ENCODE measurements at places on chromosomes 11 and 22.

DNA sequence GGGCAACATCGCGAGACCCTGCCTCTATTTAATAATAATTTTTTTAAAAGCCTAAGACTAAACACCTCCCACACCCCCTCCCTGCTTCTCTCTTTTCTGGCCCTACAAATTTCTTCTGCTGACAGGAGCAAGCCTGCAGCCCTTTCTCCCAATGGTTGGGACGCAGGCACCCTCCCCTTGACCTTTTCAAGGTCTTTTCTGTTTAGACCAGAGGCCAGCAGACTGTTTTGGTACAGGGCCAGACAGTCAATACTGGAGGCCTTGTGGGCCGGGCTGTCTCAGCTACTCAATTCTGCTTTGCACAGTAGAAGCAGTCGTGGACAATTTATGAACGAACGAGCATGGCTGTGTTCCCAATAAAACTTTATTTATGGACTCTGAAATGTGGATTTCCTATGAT, 92.3 kb downstream of the SCN3B start:
- no peak for DNase-seq

- DNase-seq, result no peak
Measured at GRCh38 chr22:44659140-44659539, 42.9 kb upstream of the PRR5 start.

GRCh38 chr11:10538924-10539323, 2.1 kb downstream of the RNF141 start:
- no peak for DNase-seq

DNA sequence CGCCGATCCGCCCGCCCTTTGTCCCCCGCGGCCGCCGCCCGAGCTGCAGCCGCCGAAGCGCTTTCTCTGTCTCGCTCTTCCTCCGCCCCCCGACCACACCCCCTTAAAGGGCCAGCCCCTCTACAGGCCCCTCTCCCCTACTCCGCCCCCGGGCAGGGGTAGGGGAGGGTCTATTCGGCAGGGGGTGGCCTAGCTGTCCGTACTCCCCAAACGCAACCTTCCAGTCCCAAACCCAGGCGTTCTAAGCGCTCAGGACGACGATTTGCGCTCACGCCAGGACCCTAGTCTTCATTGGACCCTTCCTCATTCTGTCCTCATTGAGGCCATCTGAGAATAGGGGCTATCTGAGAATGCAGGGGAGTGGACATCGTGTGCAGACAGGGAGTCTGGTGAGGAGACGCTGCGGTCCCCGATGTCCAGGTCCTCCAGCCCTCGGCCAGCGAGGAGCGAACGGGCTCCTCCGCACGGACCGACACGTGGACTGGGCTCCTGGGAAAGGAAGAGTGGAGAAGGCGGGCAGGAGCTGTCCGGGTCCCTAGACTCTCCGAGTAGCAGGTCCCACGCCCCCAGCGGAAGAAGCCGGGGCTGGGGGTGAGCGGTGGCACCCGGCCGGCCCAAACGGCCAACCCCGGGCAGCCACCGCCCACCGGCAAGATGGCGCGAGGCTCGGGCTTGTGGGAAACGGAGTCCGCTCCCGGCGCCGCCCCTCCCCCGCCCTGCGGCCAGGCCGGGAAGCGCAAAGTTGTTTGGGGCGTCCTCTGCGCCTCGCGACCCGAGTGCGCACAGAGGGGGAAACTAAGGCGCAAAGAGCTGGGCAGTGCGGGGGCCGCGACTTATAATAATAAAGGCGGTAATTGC, at the start of gene PPP1R14B:
Gene PPP1R14B (minus strand): TSS at position 73 of the 858 bp plus-strand sequence. CDS start 270 bp downstream, outside the sequence.
- no peak for DNase-seq

DNA sequence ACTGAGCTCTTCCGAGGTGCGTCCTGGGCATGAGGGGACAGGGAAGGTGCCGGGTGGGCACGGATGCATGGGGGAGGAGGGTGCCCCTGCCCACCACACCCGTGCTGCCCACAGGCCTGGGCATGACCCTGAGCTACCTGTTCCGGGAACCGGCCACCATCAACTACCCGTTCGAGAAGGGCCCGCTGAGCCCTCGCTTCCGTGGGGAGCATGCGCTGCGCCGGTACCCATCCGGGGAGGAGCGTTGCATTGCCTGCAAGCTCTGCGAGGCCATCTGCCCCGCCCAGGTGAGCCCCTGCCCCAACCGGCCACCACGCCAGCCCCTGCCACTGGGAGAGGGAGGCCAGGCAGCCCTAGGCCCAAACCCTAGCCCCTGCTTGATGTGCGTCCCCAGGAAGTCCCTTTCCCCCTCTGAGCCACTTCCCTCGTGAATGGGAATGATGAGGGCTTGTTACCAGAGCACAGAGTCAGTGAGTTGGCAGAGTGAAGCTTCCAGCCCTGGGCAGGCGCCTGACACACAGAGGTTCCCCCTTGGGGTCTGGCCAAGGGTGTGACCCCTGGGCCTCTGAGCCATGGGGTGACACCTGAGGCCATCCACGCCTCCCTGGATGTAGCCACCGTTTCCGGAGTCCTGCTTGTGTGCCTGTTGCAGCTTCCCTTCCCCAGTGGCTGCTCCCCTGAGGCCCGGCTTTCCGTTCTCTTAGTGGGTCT, 2.7 kb downstream of the NDUFS8 start:
- DNase-seq, result no peak

GRCh38 chr11:43358279-43358800, 380 bp upstream of the TTC17 start:
- DNase-seq, result no peak

DNA sequence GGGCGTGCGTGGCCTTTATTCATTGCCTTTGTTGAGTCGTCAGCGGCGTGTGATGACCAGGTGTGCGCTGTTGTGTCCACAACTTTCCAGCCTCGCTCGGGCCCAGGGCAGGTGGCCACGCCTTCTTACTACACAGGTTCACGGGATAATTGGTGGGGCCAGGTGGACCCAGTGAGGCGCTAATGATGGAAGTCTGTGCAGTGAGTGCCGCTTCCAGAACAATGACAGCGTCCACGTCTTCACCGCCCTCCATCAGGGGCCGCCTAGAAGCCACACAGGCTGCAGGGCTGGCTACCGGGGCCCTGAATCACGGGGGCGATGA, 1197.3 kb downstream of the BRD1 start:
- DNase-seq, result no peak

DNA sequence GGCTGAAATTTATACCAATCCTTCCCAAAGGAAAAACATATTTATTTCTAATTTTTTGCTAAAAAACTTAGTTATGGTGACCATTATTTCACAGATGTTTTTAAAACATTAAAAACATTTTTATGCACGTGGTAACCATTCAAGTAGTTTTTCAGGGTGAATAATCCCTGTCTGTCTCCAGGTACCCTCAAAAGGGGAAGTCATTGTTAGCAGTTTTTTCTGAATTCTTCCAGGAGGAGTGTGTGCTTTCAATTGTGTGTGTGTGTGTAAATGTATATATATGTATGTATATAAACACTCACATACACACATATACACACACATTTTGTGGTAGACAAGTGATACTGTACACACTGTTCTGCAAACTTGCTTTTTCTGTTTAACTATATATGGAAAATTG, 43.9 kb downstream of the MIAT start:
- no peak for DNase-seq

DNA sequence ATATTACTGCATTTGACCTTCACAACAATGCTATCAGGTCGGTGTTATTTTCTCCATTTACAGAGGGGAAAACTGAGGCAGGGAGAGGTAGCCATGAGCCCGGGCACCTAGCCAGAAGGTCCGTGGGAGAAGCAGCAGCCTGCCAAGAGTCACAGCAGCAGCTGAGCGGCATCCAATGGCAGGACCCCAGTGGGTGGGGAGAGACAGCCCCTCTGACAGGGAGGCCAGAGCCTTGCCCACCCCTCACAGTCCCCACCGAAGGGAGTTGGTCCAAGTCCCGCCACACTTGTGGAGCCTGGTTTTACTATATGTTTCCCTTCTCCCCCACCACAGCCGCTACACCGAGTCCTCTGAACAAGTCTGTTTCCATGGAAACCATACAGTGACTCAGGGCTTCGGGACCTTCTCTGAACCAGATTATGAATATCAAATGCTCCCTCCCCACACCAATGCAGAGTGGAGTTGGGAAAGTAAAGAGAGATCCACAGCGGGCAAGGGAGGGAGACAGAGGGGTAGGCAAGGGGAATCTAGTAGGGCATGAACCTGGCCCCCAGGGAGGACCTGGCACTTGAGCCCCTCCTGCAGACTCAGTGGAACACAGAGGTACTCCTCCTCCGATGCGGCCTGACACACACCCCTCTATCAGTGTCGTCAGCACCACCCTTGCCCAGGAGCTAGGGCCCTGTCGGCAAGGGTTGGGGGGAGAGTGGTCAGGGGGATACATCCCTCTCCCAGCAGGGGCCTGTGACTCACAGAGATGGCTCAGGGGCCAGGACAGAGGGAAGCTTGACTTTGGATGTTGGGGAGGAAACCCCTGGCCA, 2.5 kb downstream of the CHST1 start:
- DNase-seq, result no peak

DNA sequence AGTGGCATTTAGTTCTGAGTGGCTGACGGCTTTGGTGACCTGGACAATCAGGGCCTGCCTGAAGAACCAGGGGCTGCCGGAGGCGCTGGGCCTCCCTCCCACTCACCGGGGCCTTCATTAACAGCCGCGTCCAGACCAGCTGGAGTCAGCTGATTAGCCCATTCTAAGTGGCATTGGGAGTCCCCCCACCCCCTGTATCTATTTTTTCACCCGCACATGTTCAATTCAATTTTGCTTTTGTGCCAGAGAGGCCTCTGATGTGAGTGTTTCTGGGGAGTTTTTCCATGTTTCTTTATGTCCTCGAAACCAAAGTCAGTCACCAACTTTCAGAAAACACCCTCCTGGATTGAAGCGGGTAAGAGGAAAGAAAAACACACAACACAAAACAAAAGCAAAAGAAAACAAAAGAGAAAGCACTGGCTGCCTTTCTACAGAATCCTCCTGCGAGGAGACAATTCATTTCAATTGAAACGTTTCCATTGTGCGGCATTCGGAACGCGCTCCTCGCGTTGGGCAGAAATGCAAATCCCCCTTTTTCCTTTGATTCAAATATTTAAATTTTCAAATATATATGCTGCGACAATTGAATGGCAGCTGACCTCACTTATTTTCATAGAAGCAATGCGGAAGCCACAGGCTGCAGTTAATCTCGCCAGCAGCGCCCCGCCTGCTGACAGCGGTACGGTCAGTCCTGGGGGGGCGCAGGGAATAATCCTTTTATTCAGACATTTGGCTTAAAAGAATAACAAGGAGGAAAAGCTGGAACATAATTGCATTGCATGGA, 17.7 kb downstream of the CDKN1C start:
- DNase-seq, result no peak

GRCh38 chr11:99098258-99098657, 77.5 kb downstream of the CNTN5 start:
- no peak for DNase-seq

DNA sequence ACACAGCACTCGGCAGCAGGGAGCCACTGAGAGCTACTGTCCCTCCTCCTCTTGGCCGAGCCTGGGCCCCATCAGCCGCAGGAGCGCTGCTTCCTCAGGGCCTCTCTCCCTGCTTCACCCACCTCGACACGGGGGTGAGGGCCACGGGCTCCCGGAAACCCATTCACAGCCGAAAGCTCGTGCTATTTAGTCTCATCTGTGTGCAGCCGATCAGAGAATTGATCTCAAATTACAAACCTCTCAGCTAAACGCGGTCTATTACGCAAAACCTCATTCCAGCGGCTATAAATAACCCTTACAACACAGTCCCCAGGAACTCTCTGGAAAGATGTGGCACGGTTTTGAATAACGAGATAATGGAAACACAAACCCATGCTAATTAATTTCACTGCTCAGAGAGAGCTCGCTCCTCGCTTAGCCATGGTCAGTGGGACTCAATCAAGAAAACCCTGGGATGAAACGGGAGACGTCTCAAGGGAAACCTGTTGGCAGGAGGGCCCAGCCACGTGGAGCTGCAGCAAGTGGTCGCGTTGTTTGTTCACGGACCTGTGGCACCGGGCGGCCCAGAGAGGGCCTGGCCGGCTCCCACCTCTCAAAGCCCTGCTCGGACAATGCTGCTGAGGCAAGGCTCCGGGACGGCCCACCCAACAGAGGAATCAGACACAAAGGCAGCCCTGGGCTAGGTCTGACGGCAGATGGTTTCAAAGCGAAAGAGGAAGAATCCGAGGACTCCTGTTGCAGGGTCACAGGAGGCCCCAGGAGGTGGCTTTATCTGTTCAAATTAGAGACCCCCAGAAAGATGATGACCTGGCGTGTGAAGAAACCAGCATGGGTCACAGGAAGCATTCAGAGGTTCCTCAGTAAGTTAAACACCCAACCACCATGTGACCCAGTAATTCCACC, 210.5 kb downstream of the CTTN start:
- DNase-seq, result no peak

- no peak for DNase-seq
Measured at GRCh38 chr11:27211370-27212127, 151.5 kb downstream of the CCDC34 start.

GRCh38 chr11:130416530-130416882, 11.9 kb downstream of the ADAMTS8 start:
- DNase-seq, result no peak

DNA sequence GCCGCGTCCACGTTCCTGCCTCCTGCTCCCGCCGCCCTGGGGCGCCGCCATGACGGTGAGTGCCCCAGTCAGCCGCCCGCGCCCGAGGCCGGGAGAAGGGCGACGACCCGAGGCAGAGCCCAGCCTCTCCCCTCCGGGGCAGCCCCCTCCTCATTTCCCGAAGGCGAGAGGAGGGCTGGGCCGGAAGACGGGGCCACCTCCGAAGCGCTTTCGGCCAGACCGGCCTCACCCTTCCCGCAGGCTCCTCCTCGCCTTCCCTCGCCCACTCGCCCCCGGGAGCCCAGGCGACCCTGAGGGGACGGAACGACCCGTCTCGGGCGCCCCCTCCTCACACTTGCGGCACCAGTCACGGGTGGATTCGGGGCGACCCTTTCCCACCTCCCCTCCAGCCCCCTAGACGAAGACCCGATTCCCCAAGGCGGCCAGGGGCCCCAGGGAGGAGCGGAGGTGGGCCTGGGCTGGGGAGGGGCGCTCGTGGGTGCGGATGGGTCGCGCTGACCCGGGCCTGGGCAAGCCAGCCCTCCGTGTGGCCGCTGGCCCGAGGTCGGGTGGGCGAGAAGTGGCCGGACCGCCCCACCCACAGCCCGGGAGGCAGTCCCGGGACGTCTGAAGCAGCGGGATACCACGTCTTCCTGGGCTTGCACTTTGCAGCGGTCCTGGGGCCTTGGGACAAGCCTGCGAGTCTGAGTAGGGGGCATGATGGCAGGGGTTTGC, 49.7 kb downstream of the TRIOBP start:
- no peak for DNase-seq

Measured in GM18507 (cell line).